NCI-H510A (cell line): ENCODE measurements at places on chromosomes 7 and 10.
A peak's percentile ranks its signal among the peaks of the same experiment; 100 is the strongest.

GRCh38 chr7:77684030-77684429 is 12.2 kb upstream of the RSBN1L start:
- DNase-seq, result no peak

DNA sequence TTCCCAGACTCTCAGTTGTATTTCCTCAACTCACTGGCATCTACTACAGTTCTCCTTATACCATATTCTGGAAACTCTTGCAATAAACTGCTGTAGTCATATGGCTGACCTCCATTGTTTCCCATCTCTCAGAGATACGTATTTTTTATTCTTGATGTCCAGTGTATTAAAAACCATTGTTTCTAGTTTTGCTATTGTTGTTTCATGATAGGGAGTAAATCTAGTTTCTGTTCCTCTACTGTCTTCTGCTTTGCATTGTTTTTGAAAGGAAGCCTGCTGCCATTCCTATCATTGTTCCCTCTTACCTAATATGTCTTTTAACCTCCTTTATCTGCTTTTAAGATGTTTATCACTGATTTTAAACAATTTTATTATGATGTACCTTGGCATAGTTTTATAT is 255.0 kb downstream of the ADK start:
- no peak for DNase-seq

DNA sequence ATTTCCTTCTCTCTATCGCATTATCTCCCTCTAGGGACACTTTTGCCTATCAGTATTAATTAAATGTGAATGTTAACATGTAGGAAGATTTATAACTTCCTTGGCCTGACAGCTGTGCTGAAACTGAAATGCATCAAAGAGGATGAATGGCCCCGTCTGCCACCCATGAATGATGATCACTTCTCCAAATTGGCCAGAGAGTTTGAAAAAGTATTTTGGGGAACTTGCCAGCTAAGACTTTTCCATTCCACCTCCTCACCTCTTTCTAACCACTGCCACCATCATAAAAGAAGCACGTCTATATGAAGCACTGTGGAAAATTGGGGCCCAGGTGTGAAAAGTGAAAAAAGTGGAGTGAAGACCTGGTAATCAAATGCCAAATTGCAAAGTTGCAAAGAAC is 25.4 kb upstream of the ST8SIA6 start:
- no peak for DNase-seq

- no peak for DNase-seq
Observed at GRCh38 chr7:17679458-17679857, 260.8 kb downstream of the SNX13 start.

DNA sequence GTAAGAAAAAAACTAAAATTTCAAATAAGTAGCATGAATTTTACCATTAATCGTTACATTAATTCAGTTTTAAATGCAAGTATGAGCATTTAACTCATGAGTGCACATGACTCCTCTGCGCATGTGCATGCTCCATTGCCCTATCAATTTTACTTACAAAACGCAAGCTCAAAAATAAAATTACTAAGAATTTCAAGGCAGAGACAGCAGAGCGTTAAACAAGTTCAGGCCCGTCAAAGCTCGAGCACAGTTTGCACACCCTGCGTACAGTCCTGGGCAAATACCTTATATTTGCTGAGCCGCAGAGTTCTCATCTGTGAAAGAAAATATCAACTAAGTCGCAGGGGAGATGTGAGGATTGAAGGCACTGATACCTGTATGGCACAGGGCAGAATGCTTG is 373.6 kb downstream of the BBS9 start:
- DNase-seq, result no peak

GRCh38 chr7:35546691-35547429 is 148.1 kb downstream of the HERPUD2 start:
- DNase-seq, result no peak

GRCh38 chr7:102981451-102981850 is 68.7 kb downstream of the LRRC17 start:
- DNase-seq, result no peak

GRCh38 chr7:26160896-26161295 is 8.9 kb downstream of the NFE2L3 start:
- no peak for DNase-seq

DNA sequence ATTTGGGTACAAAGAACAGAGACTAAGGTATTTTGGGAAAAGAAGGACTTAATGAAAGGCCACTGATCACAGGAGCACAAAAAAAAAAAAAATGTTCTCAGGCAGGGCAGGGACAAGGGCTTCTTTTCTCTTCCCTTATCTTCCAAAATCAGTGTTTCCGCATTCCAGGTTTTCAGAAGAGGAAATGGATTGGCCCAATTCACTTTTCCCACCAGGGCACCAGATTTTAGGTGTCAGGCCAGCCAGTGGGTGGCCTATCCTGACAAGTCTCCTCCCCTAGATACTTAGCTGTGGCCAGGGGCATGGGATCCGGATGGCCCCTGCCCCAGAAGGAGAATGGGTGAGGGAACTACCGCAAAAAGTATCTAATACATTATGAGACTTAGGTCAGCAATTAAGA is 88.9 kb upstream of the WAC start:
- DNase-seq, result no peak

DNA sequence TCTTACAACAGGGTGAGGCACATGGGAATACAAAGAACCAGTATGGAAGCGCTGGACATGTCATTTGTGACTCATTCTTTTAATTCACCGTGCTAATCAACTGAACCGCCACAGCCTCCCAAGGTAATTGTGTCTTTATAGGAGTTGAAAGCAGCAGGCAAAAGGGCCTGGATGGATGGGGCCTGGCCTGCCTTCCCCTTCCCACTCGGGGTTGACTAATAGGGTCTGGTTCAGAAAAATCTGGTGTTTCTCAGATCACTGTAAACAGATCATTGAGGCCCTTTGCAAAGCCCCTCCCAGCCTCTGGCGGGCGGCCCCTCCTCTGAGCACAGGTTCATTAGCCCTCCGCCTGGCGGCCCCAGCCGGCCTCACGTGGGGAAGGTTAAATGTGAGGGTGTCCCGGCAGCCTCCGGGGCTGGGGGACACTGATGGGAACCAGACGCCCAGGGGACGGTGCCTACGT is 100.8 kb downstream of the EBF3 start:
- DNase-seq, result no peak

- DNase-seq, result peak; percentile 87
Observed at GRCh38 chr7:8638076-8638475, 204.7 kb downstream of the NXPH1 start.
